ENCODE measurements at places on chromosomes 12 and 14. TPM values are rescaled to one million over a fixed set of nuclear protein-coding genes. Genes with fewer than 3 reads are reported as not detected.

The IL22 gene
- total RNA-seq = not detected

DNA sequence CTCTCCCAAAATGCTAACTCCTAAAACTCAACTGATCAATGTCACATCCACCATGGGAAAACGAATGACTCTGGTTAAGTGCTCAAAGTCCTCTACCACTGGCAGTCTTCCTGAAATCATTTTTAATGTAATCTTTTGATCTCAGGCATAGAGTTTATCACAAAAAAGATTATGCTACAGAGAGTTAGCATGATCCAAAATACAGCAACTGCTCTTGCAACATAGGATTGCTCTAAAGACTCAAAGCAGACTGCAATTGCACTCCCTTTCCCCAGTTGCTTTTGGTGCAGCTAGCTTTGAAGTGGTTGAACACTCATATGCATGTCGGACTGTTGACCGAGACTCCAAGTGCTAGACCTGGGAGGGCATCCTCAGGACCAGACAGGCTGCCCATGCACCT lies 109.3 kb downstream of the C12orf42 start:
- no peak for DNase-seq

DNA sequence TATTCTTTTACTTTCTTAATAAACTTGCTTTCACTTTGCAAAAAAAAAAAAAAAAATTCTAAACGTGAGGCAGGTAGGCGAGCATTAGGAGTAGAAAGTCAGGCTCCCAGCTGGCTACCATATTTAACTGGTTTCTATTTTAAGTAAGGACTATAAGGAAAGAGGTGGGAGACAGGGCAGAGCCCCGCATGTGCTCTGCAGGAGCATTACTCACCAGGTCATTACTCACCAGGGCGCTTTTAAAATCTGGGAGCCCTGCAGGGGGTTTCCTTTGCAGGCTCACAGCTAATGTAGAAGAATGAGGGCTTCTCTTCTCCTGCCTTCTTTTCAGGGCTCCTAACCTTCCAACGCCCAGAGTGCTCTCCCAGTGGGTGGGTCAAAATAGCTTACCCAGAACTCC lies 14.0 kb upstream of the DPF3 start:
- peak; percentile 94 for DNase-seq

- no peak for DNase-seq
These were observed 20.4 kb upstream of the TTC7B start for GRCh38 chr14:90836692-90837063.

The PIWIL1 gene
- total RNA-seq = not detected

- DNase-seq = no peak
These were observed 291.0 kb downstream of the SNAPC1 start for GRCh38 chr14:62053188-62053587.

Data from A172 (cell line).